GOT3 (cell line): ENCODE measurements at places on chromosomes 11 and 22.

- no peak for DNase-seq
These were observed 12.7 kb downstream of the MAP6 start for GRCh38 chr11:75656044-75656727.

- DNase-seq, result no peak
These were observed 27.2 kb downstream of the TTC12 start for GRCh38 chr11:113341388-113342165.

DNA sequence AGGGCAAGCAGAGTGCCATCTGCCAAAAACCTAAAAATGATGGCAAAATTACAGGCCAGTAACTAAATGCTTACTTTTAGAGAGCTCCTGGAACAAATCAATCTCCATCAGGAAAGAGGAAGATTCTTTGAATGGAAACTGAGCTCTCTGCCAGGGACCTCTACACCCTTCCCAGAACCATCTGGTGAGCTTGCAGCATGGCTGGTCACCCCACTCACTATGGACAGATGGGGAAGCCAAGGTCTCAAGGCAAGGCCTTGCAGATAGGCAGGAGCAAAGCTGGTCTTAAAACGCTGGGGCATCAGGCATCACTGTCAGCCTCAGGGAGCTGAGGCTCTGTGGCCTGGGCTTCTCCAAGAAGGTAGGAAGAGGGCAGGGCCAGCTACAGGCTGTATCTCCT lies 36.2 kb downstream of the SERGEF start:
- DNase-seq, result no peak

GRCh38 chr11:105108247-105108646 lies 31.3 kb downstream of the CARD18 start:
- DNase-seq, result no peak
